ENCODE measurements at places on chromosomes 7 and 10.

DNA sequence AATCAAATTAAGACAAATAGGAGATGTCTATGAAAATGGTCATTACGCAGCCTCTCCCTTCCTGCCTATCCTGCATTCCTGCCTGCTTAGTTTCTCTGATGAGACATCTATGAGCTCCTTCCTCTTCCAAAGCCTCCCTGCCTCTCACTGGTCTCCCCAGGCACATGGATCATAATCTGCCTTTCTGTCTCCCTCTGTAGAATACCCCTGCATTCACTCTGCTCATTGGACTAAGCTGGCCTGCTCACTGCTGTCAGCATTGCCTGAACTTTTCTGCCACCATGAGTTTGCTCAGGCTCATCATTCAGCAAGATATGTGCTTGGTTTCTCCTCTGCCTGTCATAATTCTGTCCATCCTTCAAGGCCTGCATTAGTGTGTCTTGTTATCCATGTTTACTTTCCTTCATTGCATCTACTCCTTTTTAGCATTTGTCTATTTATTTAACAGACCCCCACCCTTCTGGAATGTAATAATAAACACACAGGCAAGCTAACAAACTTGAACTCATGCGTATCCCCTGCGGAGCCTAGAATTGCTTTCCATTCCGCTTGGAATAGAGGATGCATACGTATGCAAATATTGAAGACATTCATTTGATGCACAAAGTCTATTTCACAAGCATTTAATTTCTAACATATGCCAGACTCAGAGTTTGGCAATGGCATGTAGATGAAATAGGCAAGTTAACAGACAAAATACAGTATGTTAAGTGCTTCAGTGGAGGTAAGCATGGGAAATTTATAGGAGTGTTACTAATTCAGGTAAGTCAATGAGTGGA lies 88.3 kb downstream of the PTPRZ1 start:
- no peak for DNase-seq

DNA sequence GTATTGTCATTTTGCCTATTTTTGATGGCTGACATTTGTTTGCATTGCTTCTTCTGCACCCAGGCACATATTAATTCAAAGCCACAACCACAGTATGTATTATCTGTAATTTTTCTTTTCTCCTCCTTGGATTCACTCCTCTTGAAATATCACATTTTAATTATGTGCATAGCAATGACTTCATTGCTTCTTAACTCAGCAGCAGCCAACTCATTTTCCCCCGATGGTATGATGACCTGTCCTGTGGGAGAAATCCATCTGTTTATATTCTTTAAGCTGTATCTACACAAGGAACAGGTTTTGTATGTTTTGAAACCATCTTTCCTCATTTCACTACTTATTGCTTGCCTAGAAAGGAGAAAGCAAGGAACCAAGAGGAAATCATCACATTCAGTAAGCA lies 588.8 kb downstream of the INHBA start:
- no peak for DNase-seq

- DNase-seq: no peak
These were observed 57.5 kb downstream of the TRRAP start for GRCh38 chr7:98935811-98936210.

- no peak for DNase-seq
These were observed 9.8 kb upstream of the RTKN2 start for GRCh38 chr10:62278441-62278910.

GRCh38 chr7:154569916-154570315 lies 433.0 kb downstream of the PAXIP1 start:
- no peak for DNase-seq

GRCh38 chr7:133135451-133135850 lies 53.6 kb upstream of the CHCHD3 start:
- DNase-seq: no peak

GRCh38 chr7:25392588-25393338 lies 164.5 kb upstream of the NPVF start:
- DNase-seq: no peak

DNA sequence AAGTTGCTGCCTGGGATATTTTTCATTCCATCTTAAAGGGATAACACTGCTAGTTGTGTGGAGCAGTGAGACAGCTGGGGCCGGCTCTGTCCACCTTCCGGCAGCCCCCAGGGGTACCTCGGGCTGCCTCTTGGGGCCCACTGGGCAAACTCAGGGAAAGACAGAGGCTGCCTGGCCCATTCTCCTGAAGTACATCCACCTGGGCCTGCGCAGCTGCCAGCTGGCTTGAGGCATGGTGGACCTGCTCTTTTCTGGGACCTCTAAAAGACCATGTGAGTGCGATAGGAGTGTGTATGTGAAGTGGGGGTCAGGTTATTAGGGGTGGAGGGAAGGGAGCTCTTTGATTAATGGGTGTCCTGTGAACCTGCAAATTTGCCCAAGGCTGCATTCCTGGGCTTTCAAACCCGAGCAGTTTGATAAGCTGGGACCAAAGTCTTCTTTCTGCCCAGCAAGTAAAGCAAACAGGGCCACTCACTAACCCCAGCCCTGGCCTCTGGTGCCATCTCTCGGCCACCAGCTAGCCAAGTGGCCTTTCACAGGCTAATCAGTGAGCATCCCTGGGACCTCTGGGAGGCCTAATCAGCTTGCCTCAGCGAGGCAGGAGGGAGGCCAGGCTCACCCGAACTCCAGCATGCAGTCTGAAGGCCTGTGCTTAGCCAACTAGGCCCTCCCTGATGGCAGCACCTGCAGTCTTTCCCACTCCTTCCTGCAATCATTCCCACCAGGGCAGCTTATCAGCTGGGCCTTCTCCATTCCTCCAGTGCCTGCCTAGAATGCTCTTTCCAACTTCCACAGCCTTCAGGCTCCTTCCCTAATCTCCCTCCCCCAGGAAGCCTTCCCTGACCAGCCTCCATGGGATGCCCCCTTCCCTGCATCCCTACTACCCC lies 954.7 kb upstream of the ZNF722 start:
- no peak for DNase-seq

DNA sequence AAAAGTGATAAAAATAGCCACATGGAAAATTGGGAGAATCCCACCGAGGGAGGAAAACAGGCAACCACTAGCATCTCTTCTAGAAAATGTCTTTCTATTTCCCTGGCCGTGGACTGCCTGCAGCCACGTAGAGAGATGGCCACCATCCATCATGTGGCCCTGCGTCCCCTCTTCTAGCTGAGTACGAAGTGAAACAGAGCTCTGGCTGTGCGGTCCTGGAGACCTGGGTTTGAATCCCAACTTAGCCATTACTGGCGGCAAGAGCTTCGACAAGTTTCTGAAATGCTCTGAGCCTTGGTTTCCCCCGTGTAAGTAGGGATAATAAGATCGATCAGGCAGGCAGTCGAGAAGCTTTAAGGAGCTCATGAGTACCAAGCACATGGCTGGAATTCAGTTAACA lies 32.9 kb downstream of the ZCCHC24 start:
- DNase-seq: no peak

DNA sequence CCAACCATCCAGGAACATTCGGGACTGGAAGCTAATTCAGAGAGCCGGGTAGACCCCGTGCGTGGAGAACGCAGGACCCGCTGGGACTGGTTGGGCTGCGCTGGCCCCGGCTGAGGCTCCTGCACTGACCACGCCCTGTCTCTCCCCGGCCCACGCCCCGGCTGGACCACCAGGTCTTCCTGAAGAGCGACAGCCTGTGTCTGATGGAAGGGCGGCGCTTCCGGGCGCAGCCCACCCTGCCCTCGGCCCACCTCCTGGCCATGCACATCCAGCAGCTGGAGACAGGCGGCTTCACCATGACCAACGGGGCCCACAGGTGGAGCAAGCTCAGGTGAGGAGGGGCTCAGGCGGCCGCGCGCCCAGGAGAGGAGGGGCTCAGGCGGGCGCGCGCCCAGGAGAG lies 10.2 kb upstream of the UTF1 start:
- no peak for DNase-seq

DNA sequence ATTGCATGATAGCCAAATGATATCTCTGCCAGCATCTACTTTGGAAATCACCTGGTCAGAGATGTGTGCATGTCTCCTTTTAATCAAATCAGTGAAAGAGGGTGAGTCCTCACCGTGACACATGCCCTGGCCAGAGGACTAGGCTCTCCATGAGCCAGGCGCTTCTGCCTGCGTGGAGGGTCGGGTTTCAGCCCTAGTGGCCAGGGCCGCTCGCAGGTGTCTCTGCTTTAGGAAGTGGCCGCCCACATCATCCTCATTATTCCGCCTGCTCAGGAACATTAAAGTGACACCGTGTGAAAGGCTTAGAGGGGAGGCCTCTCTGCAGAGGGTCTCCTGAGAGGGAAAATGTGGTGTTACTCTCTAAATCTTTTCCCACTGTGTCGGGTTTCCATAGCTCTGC lies 173.6 kb upstream of the PRKCQ start:
- DNase-seq: no peak

- DNase-seq: no peak
These were observed 51.8 kb upstream of the BMPER start for GRCh38 chr7:33853361-33854062.
